ENCODE measurements at places on chromosomes 7 and 10. TPM values are rescaled to one million over a fixed set of nuclear protein-coding genes. Genes with fewer than 3 reads are reported as not detected.
A peak's percentile ranks its signal among the peaks of the same experiment; 100 is the strongest.

The CYP3A7 gene
- total RNA-seq = not detected

The EPO gene
- 0.14 TPM for total RNA-seq

The ACHE gene
- 0.21 TPM for total RNA-seq

DNA sequence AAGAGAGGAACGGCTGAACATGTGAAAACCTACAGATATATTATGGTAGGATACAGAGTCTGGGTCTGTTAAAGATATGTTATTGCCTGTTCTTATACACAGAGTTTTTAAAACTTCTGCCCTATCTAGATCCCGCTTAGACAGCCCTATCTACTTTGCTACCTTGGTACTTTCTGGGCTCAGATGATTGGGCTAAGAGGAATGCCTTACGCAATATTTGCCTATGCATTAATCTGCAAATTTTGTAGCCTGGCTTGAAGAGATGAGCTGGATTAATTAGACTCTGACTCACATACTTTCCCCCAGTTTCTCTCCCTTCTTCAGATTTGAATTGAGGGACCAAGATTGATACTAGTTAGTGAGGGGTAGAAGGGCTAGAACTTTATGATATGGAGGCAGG lies 33.6 kb upstream of the A1CF start:
- no peaks in the 10 kb centered on the region for H3K4me1 ChIP-seq
- no peak for DNase-seq
- H3K36me3 ChIP-seq = no peaks in the 10 kb centered on the region
- H3K4me3 ChIP-seq = no peak overlapping the region

DNA sequence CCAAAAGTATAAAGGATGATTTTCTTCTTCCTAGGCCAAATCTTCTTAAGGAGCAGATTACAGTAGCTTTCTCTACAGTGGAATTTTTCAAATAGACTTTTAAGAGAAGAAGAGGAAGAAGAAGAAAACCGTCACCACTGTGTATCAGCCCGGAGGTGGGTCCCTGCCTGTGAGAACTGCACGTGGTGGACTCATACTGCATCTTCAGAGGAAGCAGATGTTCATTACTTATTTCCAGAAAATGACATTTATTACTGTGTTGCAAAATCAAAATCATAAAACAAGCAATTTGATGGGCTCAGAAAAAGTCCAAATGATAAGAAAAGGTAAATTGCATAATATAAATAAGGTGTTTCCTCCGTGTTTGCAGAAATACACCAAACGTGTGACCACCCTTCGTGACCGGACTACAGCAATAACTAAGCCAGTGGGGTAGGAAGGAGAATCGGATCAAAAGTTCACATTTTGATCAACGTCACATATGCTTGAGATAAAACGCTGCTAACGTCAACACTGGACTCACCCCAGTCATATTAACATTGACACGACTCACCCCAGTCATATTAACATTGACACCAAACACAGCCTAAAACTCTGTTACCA lies 179.2 kb downstream of the PTPRN2 start:
- H3K4me3 ChIP-seq = no peak overlapping the region
- no peak overlapping the region for H3K27ac ChIP-seq
- H3K36me3 ChIP-seq = no peaks in the 10 kb centered on the region
- no peaks in the 10 kb centered on the region for H3K27me3 ChIP-seq
- no peaks in the 10 kb centered on the region for H3K4me1 ChIP-seq

- no peak overlapping the region for H3K4me3 ChIP-seq
- peaks cover under 1% of the 10 kb centered on the region for H3K36me3 ChIP-seq
- H3K4me1 ChIP-seq = peaks cover 26% of the 10 kb centered on the region
- H3K27me3 ChIP-seq = no peaks in the 10 kb centered on the region
Observed at GRCh38 chr10:50385624-50386023, 134.3 kb upstream of the ASAH2 start.

DNA sequence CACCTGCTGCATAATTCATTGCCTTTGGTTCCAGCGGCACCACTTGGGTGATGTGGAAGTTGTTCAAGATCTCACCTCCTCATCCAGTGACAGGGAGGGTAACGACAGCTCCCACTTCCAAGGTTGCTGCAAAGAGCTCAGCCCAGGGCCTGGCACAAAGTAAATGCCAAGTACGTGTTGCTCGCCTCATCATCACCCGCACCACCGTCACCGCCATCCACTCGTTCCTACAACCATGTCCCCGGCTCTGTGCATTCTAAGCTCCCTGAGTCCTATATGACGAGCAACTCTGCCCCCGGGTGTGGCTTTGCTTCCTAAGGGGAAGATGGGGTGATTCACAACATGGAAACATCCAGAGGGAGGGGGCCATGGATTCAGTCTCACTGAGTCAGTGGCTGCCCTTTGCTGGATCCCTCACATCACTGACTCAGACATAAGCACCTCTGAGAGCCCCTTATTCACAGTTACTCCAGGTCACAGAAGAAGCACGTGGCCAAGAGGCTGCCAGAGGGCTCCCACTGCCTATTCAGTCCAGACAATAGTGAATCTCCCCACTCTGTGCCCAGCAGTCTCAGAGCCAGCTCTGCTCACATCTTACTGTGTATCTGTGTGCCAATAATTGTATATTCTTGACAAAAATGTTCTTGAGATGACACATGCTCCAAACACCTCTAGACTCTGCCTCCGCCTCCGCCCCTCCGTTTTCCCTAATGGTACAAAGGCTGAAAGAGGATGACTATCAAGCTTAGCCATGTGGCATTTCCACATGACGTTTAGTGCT lies 159.1 kb downstream of the GFRA1 start:
- H3K4me3 ChIP-seq = no peak overlapping the region
- H3K27me3 ChIP-seq = no peaks in the 10 kb centered on the region
- no peak overlapping the region for H3K27ac ChIP-seq
- no peaks in the 10 kb centered on the region for H3K4me1 ChIP-seq

GRCh38 chr7:66330961-66331360 lies 125.8 kb downstream of the TPST1 start:
- no peak overlapping the region for H3K27ac ChIP-seq
- H3K36me3 ChIP-seq = no peaks in the 10 kb centered on the region
- peaks cover 2% of the 10 kb centered on the region for H3K27me3 ChIP-seq
- no peak overlapping the region for H3K4me3 ChIP-seq
- DNase-seq = no peak
- no peaks in the 10 kb centered on the region for H3K4me1 ChIP-seq

DNA sequence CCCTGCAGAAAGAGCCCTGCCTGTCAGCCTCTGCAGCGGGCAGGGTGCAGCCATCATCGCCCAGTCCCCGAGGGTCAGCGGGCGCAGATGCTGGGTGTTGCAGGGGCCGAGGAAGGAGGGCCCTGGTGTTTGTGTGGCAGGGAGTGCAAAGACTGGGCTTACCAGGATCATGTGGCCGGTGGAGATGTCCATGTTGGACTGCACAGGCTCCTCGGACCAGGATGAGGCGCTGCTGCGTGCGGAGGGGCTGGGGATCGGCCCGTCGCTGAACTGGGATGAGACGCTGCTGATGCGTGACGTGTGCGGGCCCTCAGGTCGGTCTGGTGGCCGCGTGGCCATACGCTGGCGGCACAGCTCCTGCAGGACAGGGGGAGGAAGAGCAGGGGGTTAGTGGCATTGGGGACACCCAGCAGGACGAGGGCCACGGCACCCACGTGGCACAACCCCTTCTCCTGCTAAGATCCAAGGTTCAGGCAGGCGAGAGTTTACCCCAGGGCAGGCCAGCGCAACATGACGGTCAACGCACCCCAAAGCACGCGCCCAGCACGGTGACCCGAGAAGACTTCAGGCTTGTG lies 319.5 kb downstream of the DNAJB6 start:
- H3K4me3 ChIP-seq = no peak overlapping the region
- no peaks in the 10 kb centered on the region for H3K36me3 ChIP-seq
- H3K27me3 ChIP-seq = no peaks in the 10 kb centered on the region
- DNase-seq = no peak

DNA sequence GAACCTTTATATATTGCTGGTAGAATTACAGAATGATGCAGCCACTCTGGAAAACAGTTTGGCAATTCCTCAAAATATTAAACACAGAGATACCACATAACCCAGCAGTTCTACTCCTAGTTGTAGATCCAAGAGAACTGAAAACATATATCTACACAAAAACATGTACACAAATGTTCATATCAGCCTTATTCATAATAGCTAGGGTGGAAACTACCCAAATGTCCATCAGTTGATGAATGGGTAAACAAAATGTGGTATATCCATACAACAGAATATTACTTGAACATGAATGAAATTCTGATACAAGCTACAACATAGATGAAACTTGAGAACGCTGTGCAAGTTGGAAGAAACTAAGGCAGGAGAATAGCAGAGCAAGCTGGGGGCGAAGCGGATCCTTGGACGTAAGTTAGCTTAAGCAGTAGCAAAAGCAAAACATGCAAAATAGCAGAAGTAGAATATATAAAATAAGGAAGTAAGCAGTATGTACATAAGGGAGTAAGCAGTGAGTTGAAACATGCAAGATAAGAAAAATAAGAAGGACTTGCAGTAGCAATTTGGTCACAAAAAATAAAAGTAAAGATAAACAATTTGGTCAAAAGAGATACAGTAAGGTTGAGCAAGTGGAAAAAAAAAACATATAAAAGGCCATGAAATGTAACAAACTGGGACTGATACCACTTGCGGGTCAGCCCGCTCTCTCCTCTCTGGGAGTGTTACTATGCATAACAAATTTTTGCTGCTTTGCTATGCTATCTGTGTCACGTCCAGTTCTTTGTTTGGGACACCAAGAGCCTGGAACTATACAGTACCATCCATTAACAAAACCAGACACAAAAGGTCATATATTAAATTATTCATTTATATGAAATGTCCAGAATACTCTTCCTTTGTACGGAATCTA lies 18.0 kb upstream of the HILPDA start:
- peaks cover 2% of the 10 kb centered on the region for H3K4me1 ChIP-seq
- no peak for DNase-seq
- H3K36me3 ChIP-seq = no peaks in the 10 kb centered on the region
- peaks cover 2% of the 10 kb centered on the region for H3K27me3 ChIP-seq
- no peak overlapping the region for H3K27ac ChIP-seq
- no peak overlapping the region for H3K4me3 ChIP-seq

GRCh38 chr7:42236976-42237810 lies at the start of gene GLI3:
TSS of gene GLI3 (minus strand) at chr7:42237209. CDS start at chr7:42223253, 13,956 bp downstream.
- peak within 1 kb of the TSS; percentile 74 for H3K4me3 ChIP-seq
- no peak within 1 kb of the TSS for H3K27ac ChIP-seq
- no peaks in the 10 kb centered on the region for H3K36me3 ChIP-seq
- peak; percentile 12 for DNase-seq
- peaks cover 8% of the 10 kb centered on the region for H3K4me1 ChIP-seq

DNA sequence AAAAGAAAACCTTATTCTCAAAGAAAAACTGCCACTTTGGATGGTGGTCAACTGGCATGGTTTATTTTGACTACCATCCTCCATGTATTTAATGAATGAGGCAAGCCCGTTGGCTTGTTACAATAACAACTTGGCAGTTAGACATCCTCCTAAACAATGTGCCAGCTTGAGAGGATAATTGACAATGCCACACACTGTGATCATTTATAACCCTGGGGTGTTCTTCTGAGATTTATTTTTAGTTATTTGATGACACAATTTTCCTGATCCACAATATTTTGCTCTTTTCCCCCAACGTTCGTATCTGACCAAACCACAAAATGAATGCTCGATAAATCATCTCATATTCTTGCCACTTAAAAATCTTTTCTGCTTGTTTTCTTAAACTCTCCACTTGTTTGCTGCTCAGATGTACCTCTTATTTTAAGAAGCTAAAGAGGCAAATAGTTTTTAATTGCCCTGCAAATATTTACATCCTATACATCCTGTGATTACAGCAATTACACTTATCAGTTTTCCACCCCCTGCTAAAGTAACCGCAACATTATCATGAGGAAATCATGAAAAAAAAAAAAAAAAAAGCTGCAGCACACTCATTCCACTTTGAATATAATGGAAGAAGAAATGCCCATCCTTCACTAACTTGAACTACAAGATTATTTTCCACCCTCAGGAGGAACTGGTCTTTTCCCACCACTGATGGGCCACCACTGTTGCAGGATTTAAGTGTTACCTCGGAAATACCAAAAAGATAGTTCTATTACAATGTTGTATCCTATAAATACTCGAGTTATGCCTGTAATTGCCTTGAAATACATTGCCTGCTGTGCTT lies 119.9 kb downstream of the MBL2 start:
- no peaks in the 10 kb centered on the region for H3K36me3 ChIP-seq
- DNase-seq = no peak
- H3K4me1 ChIP-seq = peaks cover 2% of the 10 kb centered on the region

Measured in activated T-helper 2 cell treated with anti-CD3 and anti-CD28 coated beads, Interferon-gamma antibody, Interleukin-2, Interleukin-4, amounts not matched to agents 10 μg/mL and 5 μg/mL and 100 μg/mL, durations not matched to agents 14 hours and 24 hours and 36 hours (primary cell).